ENCODE measurements at places on chromosomes 16 and 17. TPM values are rescaled to one million over a fixed set of nuclear protein-coding genes. Genes with fewer than 3 reads are reported as not detected.

DNA sequence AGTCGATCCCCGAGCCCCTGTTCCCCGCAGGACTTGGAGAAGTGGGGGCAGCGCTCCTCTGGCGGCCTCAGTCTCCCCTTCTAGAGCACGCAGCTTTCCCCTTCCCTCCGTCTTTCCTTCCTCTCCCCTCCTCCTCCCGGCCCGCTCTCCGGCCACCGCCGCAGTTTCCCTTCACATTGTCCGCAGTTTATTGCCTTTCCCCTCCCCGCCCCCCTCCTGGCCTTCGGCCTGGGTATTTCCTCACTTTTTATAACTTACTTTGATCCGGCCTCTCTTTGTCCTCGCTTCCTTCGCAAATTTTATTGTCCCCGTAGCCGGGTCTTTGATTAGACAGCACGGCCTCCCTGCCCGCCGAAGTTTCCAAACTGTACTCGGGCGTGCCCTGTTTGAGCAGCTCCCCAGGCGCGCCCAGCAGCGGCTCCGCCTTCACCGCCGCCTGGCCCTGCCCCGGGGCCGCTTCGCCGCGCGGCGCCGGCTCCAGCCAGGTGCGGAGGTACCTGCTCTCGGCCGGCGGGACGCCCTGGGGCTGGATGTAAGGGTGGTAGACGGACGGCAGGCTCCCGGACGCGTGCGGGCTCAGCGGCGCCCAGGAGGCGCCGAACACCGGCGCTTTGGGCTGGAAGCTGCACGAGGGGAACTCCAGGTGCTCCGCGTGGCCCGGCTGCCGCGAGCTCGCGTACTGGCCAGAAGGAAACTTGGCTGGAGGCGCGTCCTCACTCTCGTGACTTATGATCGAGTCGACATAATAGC, 488 bp downstream of the HOXB9 start:
- H3K27me3 ChIP-seq = peaks cover 92% of the 10 kb centered on the region
- H3K4me1 ChIP-seq = peaks cover 8% of the 10 kb centered on the region
- H3K36me3 ChIP-seq = no peaks in the 10 kb centered on the region
- DNase-seq = peak; percentile 61
- peak overlapping the region; percentile 91 for H3K4me3 ChIP-seq

- no peaks in the 10 kb centered on the region for H3K27me3 ChIP-seq
- no peak overlapping the region for H3K27ac ChIP-seq
- H3K4me1 ChIP-seq = peaks cover 14% of the 10 kb centered on the region
- no peak overlapping the region for H3K4me3 ChIP-seq
- DNase-seq = no peak
Observed at GRCh38 chr16:56758930-56759329, 29.0 kb downstream of the NUP93 start.

- DNase-seq = no peak
- no peaks in the 10 kb centered on the region for H3K4me1 ChIP-seq
- H3K4me3 ChIP-seq = no peak overlapping the region
- peaks cover 31% of the 10 kb centered on the region for H3K27me3 ChIP-seq
- no peaks in the 10 kb centered on the region for H3K36me3 ChIP-seq
Observed at GRCh38 chr17:33873201-33873617, 381.9 kb upstream of the CCL2 start.

GRCh38 chr17:62663304-62663703, 35.8 kb downstream of the MRC2 start:
- H3K4me1 ChIP-seq = peaks cover 3% of the 10 kb centered on the region
- no peak overlapping the region for H3K4me3 ChIP-seq
- DNase-seq = no peak
- peaks cover 7% of the 10 kb centered on the region for H3K36me3 ChIP-seq
- H3K27ac ChIP-seq = no peak overlapping the region

DNA sequence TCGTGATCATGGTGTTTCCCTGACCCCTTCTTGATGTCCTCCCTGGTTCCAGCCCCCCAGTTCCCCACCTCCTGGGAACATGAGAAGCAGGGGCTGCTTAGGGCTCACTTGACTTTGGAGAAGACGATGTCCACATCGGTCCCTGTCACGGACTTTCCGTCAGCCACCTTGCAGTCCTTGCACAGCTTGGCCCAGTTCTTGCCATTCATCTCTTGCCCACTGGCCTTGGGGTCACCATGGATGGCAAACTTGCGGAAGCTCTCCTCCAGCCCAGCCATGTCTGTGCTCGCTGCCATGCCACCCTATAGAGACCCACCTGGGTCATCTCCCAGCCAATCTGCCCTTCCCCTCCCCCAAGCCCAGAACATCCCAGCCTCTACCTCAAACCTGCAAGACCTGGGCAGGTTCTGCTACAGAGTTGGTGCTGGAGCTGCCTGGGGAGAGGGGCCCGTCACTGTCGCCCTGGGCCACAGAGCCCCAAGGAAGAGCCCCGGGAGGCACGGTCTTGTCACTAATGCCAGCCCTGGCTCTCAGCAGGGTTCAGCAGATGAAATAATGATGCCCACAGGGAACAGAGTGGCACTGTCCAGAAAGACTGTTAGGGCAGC, 2.4 kb downstream of the TPPP3 start:
- DNase-seq = no peak
- no peak overlapping the region for H3K27ac ChIP-seq
- H3K27me3 ChIP-seq = peaks cover 32% of the 10 kb centered on the region

DNA sequence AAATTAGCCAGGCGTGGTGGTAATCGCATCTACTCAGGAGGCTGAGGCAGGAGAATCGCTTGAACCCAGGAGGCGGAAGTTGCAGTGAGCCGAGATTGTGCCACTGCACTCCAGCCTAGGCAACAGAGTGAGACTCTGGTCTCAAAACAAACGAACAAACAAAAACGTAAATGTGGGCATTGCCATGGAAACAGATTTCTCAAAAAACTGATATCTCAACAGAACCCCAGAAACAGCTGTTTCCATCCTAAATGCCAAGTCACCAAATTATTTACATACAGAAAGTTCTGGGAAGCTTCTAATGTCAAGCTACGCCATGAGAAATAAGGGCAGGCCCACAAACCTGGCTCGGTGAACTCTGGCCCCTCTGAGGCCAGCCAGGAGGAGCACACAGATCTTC, 16.0 kb upstream of the ZNF689 start:
- H3K27me3 ChIP-seq = peaks cover 5% of the 10 kb centered on the region
- no peak for DNase-seq
- no peak overlapping the region for H3K4me3 ChIP-seq
- H3K4me1 ChIP-seq = peaks cover 9% of the 10 kb centered on the region
- no peak overlapping the region for H3K27ac ChIP-seq

DNA sequence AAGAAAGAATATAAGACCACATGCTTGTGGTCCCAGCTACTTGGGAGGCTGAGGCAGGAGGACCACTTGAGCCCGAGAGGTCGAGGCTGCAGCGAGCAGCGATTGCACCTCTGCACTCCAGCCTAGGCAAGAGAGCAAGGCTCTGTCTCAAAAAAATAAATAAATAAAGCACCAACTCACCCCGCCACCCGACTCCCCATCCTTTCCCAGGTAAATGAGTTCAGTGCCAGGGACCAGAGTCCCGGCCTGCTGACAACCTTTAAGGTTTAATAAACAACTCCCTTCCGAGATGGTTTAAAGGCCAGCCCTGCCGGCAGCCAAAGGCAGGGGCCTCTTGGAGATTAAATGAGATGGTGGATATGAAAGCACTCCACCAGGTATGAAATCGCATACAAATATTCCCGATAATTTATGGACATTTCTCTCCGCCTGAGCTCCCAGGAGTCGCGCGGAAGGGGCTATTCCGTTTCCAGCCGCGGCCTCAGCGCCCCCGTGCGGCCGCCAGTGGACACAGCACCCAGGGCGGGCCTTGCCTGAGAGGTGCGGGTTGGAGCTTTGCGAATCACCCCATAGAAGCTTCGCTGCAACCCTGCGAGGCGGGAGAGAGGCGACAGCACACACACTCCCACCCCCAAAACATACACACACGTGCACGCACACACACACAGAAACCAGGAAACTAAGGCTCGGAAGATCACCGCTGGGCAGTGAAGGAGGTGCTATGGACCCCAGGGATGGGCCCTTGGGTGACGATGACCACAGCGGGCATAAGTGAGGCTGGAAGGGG, 4.0 kb upstream of the RPL38 start:
- H3K36me3 ChIP-seq = peaks cover 11% of the 10 kb centered on the region
- peaks cover 14% of the 10 kb centered on the region for H3K4me1 ChIP-seq
- peaks cover 44% of the 10 kb centered on the region for H3K27me3 ChIP-seq
- no peak overlapping the region for H3K27ac ChIP-seq
- peak; percentile 70 for DNase-seq

DNA sequence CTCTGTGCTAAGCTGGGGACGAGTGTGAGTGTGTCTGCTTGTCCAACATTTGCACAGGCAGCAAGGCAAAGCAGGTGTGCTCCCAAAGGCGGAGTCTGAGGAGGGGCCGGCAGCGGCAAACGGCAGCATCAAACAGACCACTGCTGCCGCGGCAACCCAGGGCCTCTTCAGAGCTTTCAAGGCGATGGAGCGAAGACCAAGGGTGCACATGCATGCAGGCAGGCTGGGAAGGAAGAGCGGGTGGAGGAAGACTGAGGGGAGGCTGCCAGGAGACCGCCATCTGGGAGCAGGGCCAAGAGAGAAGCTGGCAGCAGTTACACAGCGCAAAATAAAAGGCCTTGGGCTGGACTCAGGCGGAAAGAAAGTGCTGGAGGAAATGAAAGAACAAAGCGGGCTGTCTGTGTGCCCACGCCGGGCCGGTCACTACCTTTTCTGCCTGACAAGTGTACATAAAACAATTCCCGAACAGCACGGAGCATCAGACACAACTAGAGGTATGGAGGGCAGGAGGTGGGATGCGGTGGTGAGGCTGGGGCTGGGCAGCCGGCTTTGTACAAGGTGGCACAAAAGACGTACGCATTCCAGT, 8.5 kb downstream of the TIMM22 start:
- peak overlapping the region; percentile 47 for H3K27ac ChIP-seq
- peak overlapping the region; percentile 22 for H3K4me3 ChIP-seq
- H3K27me3 ChIP-seq = no peaks in the 10 kb centered on the region
- no peak for DNase-seq
- H3K36me3 ChIP-seq = peaks cover 8% of the 10 kb centered on the region

DNA sequence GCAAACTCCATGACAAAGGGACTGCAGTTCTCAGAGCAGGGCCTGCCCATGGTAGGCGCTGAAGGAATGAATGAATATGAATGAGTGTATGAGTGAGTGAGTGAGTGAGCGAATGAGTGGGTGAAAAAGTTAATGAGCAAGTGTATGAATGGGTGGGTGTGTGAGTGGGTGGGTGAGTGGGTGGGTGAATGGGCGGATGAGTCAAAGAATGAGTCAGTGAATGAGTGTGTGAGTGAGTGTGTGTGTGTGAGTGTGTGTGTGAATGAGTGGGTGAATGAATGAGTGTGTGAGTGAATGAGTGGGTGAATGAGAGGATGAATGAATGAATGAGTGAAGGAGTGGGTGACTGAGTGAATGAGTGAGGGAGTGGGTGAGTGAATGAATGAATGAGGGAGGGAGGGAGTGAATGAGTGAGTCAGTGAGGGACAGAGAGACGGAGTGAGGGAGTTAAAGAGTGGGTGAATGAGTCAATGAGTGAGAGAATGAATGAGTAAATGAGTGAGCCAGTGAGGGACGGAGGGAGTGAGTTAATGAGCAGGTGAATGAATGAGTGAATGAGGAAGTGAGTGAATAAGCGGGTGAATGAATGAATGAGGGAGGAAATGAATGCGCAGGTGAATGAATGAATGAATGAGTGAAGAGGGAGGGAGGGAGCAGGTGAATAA, 11.1 kb upstream of the CHMP6 start:
- H3K4me1 ChIP-seq = peaks cover 8% of the 10 kb centered on the region
- H3K27ac ChIP-seq = peak overlapping the region; percentile 45
- H3K4me3 ChIP-seq = no peak overlapping the region
- H3K36me3 ChIP-seq = no peaks in the 10 kb centered on the region
- DNase-seq = no peak

DNA sequence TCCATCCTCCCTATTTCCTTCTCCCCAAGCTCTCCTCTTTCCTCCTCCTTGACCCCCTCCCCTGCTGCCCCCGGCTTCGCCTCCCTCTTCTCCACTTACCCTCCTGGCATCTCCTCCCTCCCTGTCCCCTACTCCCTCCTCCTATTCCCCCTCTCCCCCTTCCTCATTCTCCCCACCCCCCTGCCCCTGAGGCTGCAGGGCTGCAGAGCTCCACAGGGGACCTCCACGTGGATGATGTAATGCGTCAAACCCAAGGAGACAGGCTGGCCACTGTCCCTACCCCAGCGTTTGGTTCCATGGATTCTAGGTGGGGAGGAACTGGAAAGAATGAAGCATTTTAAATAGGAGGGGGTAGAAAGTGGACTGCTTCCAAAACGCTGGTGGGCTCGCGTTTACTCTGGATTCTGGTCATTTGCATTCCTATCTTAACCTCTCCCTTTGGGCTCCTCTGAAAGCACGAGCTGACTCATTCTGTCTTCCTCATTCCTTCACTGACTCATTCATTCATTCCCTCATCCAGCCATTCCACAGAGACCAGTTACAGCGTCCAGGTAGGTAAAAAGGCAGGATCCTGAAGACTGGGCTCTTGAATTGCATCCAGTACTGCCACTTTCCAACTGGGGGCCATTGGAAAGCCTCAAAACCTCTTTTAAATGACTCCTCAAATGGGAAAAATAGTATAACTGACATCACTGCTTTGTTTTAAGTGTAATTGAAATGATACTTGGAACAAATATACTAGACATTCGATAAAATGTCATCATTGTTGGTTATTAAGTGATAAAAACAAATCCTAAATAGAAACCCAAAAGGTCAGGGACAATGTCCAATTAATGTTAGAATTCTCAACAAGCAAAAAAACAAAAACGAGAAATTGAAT, 943 bp upstream of the COTL1 start:
- H3K4me1 ChIP-seq = peaks cover 38% of the 10 kb centered on the region
- no peak for DNase-seq
- H3K36me3 ChIP-seq = peaks cover 36% of the 10 kb centered on the region
- no peaks in the 10 kb centered on the region for H3K27me3 ChIP-seq
- H3K4me3 ChIP-seq = peak overlapping the region; percentile 69

- no peaks in the 10 kb centered on the region for H3K27me3 ChIP-seq
- H3K27ac ChIP-seq = no peak overlapping the region
- no peak overlapping the region for H3K4me3 ChIP-seq
- peaks cover 15% of the 10 kb centered on the region for H3K36me3 ChIP-seq
Observed at GRCh38 chr17:1095090-1095852, 84.5 kb downstream of the ABR start.

- H3K4me1 ChIP-seq = peaks cover 6% of the 10 kb centered on the region
- DNase-seq = no peak
- H3K27ac ChIP-seq = no peak overlapping the region
- H3K36me3 ChIP-seq = no peaks in the 10 kb centered on the region
- H3K27me3 ChIP-seq = no peaks in the 10 kb centered on the region
Observed at GRCh38 chr16:12576878-12577277, 226.8 kb downstream of the CPPED1 start.

DNA sequence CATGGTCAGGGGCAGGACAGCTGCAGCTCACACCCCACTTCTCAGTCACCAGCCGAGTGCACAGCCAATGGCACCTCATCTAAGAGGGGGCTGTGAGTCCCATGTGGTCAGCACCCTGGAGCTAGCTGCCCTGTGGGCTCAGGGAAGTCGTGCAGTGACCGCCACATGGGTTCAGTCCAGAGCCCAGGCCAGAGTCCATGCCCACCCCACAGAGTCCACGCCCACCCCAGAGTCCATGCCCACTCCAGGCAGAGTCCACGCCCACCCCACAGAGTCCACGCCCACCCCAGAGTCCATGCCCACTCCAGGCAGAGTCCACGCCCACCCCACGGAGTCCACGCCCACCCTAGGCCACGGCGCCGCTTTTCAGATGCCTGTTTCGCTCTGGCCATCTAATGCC, 24.1 kb downstream of the SLC7A5 start:
- peaks cover 34% of the 10 kb centered on the region for H3K36me3 ChIP-seq
- DNase-seq = no peak
- H3K4me3 ChIP-seq = no peak overlapping the region

BTBD17 gene
- not detected for total RNA-seq

C16orf86 gene
- 1.8 TPM for total RNA-seq

CNGB1 gene
- total RNA-seq = not detected

SLC35G6 gene
- total RNA-seq = not detected

ZNF19 gene
- 3.6 TPM for total RNA-seq

Data from activated naive CD8-positive, alpha-beta T cell treated with anti-CD3 and anti-CD28 coated beads for 36 hours (primary cell).